ENCODE measurements at places on chromosomes 1 and 21.

DNA sequence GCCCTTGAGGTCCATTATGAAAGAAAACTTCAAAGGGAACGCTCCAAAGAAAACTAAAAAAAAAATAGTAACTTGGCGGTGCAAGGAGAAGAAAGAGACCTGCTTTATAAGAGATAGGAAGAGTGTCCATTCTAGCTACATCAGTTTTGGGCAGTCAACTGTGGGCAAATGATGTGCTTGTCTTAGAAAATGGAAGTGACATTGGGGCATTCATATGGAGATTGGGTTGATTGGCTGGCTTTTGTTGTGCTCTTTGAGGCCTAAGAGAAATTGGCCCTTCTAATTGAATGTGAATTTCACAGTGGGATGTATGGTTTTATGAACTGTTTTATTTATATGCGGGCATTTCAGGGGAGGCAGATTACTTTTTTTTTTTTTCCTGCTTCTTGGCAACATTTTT is 13.2 kb downstream of the PPP1R12B start:
- DNase-seq: no peak

GRCh38 chr1:63268876-63269275 is 53.5 kb upstream of the FOXD3 start:
- no peak for DNase-seq

DNA sequence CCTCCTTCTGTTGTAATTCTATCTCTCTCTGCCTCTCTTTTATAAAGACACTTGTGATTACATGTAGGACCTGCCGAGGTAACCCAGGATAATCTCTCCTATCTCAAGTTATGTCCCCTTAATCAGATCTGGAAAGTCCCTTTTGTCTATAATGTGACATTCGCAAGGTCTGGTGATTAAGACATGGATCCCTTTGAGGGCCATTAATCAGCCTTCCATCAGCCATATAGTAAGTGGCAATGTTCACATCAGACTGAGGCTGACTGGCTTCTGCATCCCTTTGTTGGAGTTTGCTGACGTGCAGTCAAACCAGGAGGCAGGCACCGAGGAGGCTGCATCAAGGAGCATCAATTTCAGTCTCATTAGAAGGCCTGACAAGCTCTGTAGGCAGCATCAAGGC is 209.6 kb downstream of the BACH1 start:
- no peak for DNase-seq

- no peak for DNase-seq
Measured at GRCh38 chr1:205782627-205783432, 7.5 kb upstream of the RAB29 start.

GRCh38 chr1:104765085-104765484 is 1015.4 kb downstream of the AMY1C start:
- no peak for DNase-seq

DNA sequence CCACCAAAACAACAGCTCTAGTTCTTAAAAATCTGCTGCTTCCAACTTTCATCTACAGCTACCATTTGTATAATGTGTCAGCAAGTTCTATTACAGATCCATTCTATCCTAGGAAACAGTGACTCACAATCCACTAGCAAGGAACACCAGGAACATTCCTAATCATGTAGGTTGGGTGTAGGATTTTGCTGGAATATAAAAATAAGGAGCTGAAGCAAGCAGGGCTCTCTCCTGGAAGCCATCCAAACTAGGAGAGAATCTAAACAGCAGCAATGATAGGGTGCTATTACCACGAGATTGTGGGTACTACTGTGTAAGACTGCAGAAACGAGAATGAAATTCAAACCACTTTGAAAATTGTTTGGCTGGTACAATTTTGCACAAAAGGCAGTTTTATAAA is 135.0 kb downstream of the PTPN14 start:
- DNase-seq: no peak

DNA sequence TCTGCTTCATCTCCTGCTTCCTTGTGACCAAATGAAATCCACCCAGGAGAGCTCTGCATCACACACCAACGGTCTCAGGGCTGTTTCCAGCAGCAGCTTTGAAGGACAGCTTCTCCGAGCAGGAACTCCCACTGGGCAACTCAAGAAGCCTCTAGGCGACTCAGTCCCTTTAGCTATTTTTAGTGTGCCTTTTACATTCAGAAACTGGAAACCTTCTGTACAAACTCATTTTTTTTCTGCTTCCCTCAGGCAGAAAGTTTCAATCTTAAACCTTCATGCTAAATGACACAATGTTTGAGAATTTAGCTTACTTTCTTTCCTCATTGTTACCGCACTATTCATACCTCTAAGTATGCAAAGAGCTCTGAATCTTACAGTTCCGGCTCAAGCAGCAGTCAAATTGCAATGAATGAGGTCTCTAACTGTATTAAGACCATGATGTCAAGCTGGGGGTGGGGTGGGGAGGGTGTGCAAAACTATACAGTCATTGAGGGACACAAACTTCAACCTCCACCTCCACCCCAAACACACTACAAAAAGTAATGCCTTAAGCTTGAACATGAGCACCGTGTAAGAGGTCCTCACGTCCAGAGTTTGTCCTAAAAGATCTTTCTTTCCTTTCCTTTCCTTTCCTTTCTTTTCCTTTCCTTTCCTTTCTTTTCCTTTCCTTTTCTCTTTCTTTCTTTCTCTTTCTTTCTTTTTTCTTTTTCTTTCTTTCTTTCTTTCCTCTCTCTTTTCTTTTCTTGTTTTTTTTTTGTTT is 16.4 kb upstream of the TARBP1 start:
- DNase-seq: no peak

- no peak for DNase-seq
Measured at GRCh38 chr1:118894836-118895235, 93.3 kb downstream of the TBX15 start.

- no peak for DNase-seq
Measured at GRCh38 chr21:44723177-44724131, 12.1 kb upstream of the TSPEAR start.

- no peak for DNase-seq
Measured at GRCh38 chr1:235025422-235025984, 103.1 kb downstream of the TOMM20 start.

DNA sequence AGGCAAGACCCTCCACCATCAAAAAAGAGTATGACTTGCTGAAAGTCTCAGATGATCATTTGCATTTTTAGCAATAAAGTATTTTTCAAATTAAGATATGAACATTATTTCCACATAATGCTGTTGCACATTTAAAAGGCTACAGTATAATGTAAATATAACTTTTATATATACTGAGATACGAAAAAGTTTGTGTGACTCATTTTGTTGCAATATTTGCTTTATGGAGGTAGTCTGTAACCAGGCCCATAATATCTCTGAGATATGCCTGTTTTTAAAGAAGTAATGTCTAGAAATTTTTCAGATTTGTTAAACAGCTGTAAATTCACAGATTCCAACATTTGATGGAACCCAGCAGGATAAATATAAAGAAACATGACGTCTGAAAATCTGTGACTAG is 86.7 kb downstream of the MAN1A2 start:
- DNase-seq: no peak

GRCh38 chr1:220448217-220448616 is 79.7 kb upstream of the MARK1 start:
- DNase-seq: no peak

DNA sequence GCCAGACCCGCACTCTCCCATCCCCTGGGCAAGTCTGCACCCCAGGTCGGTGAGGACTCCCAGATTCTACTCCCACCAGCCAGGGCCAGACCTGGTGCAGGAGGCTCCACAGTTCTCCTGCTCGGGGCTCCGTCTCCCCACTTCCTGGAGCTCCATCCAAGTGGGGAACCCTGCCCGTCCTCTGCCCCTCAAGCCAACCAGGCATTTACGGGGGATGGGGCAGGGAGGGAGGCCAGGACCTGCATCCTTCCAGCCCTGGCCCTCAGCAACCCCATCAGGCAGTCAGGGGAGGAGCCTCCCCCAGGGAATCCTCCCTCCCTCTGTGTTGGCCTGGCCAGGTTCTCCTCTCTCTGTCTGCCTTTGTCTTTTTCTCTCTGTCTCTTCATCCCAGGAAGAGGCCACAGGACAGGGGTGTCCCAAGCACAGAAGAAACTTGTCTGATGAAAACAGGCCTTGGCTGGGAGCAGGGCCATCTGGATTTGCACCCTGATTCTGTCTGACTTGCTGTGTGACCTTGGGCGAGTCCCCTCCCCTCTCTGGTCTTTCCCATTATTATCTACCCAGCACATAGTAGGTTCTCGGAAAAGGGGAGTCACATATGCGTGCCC is 18.5 kb upstream of the EPHA2 start:
- no peak for DNase-seq

GRCh38 chr21:16633831-16634459 is 878.9 kb upstream of the CXADR start:
- DNase-seq: no peak

- DNase-seq: no peak
Measured at GRCh38 chr1:66231217-66231616, 302.7 kb upstream of the SGIP1 start.

Data from stimulated activated CD8-positive, alpha-beta memory T cell treated with anti-CD3 and anti-CD28 coated beads, Interleukin-4, amount 100 ng/mL, for 1 hour (primary cell).